ENCODE measurements at places on chromosomes 7 and 10.

GRCh38 chr10:131905267-131905571 lies 4.4 kb downstream of the PPP2R2D start:
- no peak for DNase-seq

GRCh38 chr10:3290550-3290949 lies 118.0 kb upstream of the PITRM1 start:
- no peak for DNase-seq

DNA sequence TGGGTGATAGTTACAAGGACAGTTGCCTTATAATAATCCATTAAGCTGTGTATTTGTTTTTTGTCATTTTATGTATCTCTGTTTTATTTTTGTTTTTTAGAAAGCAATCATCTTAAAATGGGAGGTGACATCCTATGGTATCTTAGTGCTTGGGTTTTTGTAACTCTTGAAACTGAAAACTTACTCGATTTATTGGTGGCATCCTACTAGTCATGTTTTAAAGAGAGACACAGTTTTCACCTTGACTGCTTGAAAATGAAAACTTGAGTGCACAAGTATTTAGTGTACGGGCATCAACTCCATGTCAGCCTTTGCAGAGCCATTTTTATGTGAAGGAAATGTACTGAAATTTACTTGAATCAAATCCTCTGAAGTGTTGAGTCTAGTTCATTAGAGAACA lies 103.8 kb upstream of the SAMD8 start:
- no peak for DNase-seq

DNA sequence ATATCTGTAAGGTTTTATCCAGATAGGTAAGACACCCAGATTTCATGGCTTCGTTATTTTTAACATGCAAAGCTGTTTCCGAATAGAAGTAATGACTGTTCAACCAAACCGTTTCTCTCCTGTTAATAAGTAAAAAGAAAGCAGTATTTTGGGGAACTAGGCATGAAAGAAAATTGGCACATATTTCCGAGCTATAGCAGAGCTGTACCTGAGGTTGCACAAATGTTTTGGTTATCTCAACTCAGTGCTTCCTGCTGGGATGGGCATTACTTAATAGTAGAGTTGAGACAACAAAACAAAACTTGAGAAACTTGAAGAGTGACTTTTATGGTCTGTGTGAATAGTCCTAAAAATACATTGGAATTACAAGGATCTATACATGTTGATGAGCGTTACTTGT lies 564.3 kb upstream of the SORCS1 start:
- no peak for DNase-seq

GRCh38 chr10:109487691-109488090 lies 435.6 kb downstream of the XPNPEP1 start:
- DNase-seq: no peak

GRCh38 chr7:38798552-38799267 lies 110.3 kb downstream of the VPS41 start:
- no peak for DNase-seq

DNA sequence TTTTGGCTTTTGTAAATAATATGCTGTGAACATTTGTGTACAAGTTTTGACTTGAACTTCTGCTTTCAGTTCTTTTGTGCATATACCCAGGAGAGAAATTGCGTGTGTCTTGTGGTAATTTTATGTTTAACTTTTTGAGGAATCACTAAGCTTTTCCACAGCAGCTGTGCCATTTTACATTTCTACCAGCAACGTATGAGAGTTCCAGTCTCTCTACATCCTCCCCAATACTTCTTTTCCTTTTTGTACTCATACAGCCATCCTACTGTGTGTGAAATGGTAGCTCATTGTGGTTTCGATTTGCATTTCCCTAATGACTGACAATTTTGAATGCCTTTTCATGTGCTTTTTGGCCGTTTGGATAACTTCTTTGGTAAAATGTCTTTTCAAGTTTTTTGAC lies 66.3 kb upstream of the INHBA start:
- no peak for DNase-seq

- DNase-seq: peak; percentile 18
These were observed 25.1 kb downstream of the PARD3 start for GRCh38 chr10:34789966-34790506.

All from skin of body (tissue), 3 donors.